GM23248 (cell line): ENCODE measurements at places on chromosomes 2 and 18. TPM values are rescaled to one million over a fixed set of nuclear protein-coding genes. Genes with fewer than 3 reads are reported as not detected.

- no peak overlapping the region for H3K27ac ChIP-seq
- no peaks in the 10 kb centered on the region for H3K36me3 ChIP-seq
- DNase-seq, result peak; percentile 38
Measured at GRCh38 chr2:96374211-96374951, 38.8 kb downstream of the NCAPH start.

Gene TNS1
- total RNA-seq, result 99.3 and 104 TPM in 2 replicates

- no peak overlapping the region for H3K27ac ChIP-seq
- no peak overlapping the region for H3K4me3 ChIP-seq
- peak; percentile 70 for DNase-seq
- H3K27me3 ChIP-seq, result peaks cover 26% of the 10 kb centered on the region
Measured at GRCh38 chr2:239443666-239444567, 43.1 kb upstream of the HDAC4 start.

DNA sequence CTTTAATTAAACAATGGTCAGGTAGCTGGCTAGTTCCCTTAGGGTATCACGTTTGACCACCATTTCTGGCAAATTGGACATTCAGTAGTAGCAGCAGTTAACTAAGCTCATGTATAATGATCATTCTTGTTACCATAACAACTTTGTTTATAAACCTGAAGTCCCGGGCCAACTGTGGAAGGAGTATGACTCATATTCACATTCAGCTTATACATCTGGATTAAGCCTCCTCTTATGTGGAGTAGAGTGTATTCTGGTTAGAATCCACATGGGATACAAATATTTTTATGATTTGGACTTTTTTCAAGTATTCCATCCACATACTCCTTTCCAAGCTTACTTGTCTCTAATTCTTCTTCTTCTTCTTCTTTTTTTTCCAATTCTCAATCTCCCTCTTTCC lies 70.3 kb upstream of the ZSWIM2 start:
- peak; percentile 83 for DNase-seq
- H3K27ac ChIP-seq, result no peak overlapping the region
- H3K36me3 ChIP-seq, result no peaks in the 10 kb centered on the region
- no peaks in the 10 kb centered on the region for H3K27me3 ChIP-seq

- H3K27me3 ChIP-seq, result peaks cover 19% of the 10 kb centered on the region
- no peak overlapping the region for H3K4me3 ChIP-seq
- no peaks in the 10 kb centered on the region for H3K36me3 ChIP-seq
- H3K27ac ChIP-seq, result no peak overlapping the region
- H3K4me1 ChIP-seq, result no peaks in the 10 kb centered on the region
- no peak for DNase-seq
Measured at GRCh38 chr2:121051311-121051710, 233.7 kb downstream of the TFCP2L1 start.

- H3K4me3 ChIP-seq, result peak overlapping the region; percentile 6; the same call in 1 of the 2 replicates
- H3K27me3 ChIP-seq, result no peaks in the 10 kb centered on the region
- peak; percentile 67 for DNase-seq
- no peak overlapping the region for H3K27ac ChIP-seq
Measured at GRCh38 chr2:48734576-48735303, 20.8 kb downstream of the LHCGR start.

Gene MAP4K3
- 32.0 and 44.0 TPM in 2 replicates for total RNA-seq

GRCh38 chr18:76977108-76977621 lies 154.8 kb downstream of the ZNF236 start:
- DNase-seq, result no peak
- H3K4me1 ChIP-seq, result no peaks in the 10 kb centered on the region
- no peaks in the 10 kb centered on the region for H3K36me3 ChIP-seq
- no peaks in the 10 kb centered on the region for H3K27me3 ChIP-seq

DNA sequence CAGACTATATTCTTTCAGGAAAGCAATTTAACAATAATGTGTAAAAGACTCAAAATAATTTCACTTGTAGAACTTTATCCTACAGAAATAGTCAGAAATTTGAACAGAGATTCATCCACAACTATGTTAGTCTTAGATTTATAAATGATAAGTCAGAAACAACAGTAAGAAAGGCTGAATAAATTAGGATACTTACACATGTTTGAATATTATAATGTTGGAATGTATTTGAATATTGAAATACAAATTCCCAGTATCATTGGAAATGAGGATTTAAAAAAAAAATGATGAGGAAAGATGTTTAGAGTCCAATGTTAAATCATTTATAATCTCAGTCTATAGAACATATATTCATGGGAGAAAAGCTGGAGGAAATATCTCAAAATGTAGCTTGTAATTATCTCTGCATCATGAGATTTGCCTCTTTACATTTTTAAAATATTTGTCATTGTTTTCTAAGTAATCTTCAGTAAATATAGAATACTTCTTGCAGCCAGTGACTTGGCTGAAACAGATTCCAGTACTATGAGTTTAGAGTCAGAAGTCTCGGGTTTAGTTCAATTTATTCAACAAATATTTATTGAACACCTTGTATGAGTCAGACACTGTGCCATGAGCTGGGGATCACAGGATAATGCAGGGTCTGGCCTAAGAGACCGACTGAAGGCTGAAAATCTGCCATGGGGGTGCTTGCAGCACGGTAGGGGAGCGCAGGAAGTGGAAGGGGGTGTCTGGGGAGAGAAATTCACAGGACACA lies 32.3 kb downstream of the CXCR4 start:
- H3K27me3 ChIP-seq, result no peaks in the 10 kb centered on the region; the same call in 1 of the 2 replicates
- H3K36me3 ChIP-seq, result no peaks in the 10 kb centered on the region
- H3K27ac ChIP-seq, result no peak overlapping the region
- no peak overlapping the region for H3K4me3 ChIP-seq
- DNase-seq, result no peak

DNA sequence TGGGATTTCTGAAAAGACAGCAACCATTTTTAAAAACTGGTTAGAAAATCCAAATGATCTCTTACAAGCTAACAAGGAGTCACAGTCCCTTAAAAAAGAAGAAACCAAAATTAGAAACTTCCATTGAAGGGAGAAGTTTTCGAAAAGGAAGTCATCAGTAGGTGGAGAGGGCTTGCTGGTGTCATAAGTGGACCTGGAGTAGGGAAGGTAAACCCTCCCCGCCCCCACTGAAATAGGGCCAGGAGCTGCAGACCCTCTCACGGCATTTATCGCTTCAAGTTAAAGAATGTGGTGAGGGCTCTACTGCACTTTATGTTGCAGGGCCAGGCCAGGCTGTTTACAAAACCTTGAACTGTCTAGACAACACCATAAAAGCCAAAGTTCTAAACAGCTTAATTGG lies 2.9 kb downstream of the HOXD11 start:
- peak overlapping the region; percentile 70 for H3K4me3 ChIP-seq
- no peaks in the 10 kb centered on the region for H3K27me3 ChIP-seq
- peaks cover 15% of the 10 kb centered on the region for H3K36me3 ChIP-seq
- H3K4me1 ChIP-seq, result no peaks in the 10 kb centered on the region; the same call in 1 of the 2 replicates
- DNase-seq, result no peak

Gene DPYSL5
- total RNA-seq, result not detected in 2 replicates

- peaks cover 13% of the 10 kb centered on the region for H3K36me3 ChIP-seq
- H3K4me1 ChIP-seq, result peaks cover 1% of the 10 kb centered on the region
- H3K27me3 ChIP-seq, result no peaks in the 10 kb centered on the region
Measured at GRCh38 chr2:223918671-223919134, 26.4 kb downstream of the WDFY1 start.

Gene COL5A2
- 962 and 974 TPM in 2 replicates for total RNA-seq

DNA sequence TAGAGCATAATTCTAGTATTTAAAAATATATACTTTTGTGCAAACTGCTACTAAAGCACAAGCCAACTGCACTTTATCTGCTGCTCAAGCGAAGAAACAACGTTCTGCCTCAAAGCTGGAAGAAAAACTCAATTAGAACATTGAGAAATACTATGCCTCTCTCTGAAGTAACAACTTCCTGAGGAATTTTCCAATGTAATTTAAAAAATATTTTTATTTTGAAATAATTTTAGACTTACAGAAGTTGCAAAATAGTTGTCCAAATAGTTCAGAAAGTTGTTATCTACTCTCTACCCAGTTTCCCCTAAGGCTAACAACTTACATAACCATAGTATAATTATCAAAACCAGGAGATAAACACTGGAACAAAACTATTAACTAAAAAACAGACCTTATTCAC lies 12.3 kb upstream of the POLI start:
- no peak overlapping the region for H3K4me3 ChIP-seq
- peak; percentile 49 for DNase-seq
- H3K27me3 ChIP-seq, result no peaks in the 10 kb centered on the region
- H3K4me1 ChIP-seq, result peaks cover 36% of the 10 kb centered on the region

- peak within 1 kb of the TSS; percentile 88 for H3K27ac ChIP-seq
- H3K4me3 ChIP-seq, result peak within 1 kb of the TSS; percentile 88
- no peaks in the 10 kb centered on the region; the same call in 1 of the 2 replicates for H3K36me3 ChIP-seq
- H3K27me3 ChIP-seq, result no peaks in the 10 kb centered on the region
Measured at GRCh38 chr18:55588111-55588869, at the start of gene TCF4. TSS of gene TCF4 (minus strand) at chr18:55588192. CDS start at chr18:55587116, 1,076 bp downstream.

GRCh38 chr2:151638191-151638933 lies 95.9 kb downstream of the NEB start:
- peak; percentile 3 for DNase-seq
- H3K4me1 ChIP-seq, result no peaks in the 10 kb centered on the region
- H3K36me3 ChIP-seq, result no peaks in the 10 kb centered on the region
- H3K4me3 ChIP-seq, result no peak overlapping the region

DNA sequence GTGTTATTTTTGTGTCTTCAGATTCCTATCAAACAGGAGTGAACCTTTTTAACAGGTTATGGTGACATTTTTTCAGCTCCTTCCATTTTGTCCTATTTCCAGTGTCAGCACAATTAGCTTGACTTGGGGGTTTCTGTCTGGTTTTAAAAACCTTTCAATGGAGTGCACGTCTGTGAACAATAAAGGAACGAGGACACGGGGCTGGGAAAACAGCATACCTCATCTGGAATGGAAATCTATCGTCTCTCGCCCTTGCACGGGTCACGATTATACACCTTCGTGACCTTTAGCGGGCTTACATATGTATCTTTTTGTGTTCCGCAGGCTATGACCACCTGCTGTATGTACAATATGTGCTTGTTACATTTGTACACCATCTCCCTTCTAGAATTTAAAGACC lies 2.3 kb upstream of the ZNF532 start:
- DNase-seq, result no peak
- H3K4me3 ChIP-seq, result peak overlapping the region; percentile 75
- no peaks in the 10 kb centered on the region for H3K36me3 ChIP-seq

DNA sequence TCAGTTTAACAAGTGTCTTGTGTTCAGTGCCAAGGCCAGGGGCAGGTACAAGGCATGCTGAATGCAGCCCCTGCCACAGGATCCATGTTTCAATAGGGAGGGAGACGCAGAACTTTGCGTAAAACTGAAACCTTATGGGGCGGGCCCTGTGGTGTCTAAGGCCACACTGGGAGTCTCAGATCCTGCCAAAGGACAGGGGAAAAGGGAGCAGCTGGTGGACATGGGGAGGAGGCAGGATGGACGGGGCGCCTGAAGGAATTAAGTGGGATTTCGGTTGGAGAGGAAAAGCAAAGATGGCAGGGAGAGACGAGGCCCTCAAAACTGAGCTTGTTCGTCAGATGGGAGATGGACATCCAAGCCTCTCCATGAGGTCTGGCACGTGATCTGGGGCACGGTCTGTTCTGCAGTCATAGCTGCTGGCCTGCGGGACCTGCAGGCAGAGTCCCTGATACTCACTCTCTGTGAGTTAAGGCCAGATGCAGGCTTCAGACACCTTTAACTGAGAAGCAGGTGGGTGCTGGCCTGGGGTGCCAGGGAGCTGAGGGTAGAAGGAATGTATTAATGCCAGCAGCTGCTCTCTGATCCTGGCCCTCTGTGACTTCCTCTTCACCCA lies 48.8 kb downstream of the TCF7L1 start:
- no peaks in the 10 kb centered on the region for H3K27me3 ChIP-seq
- H3K4me3 ChIP-seq, result no peak overlapping the region
- no peaks in the 10 kb centered on the region for H3K36me3 ChIP-seq

Gene CASP10
- 5.1 and 5.2 TPM in 2 replicates for total RNA-seq

Gene SOCS6
- 43.7 and 48.1 TPM in 2 replicates for total RNA-seq

DNA sequence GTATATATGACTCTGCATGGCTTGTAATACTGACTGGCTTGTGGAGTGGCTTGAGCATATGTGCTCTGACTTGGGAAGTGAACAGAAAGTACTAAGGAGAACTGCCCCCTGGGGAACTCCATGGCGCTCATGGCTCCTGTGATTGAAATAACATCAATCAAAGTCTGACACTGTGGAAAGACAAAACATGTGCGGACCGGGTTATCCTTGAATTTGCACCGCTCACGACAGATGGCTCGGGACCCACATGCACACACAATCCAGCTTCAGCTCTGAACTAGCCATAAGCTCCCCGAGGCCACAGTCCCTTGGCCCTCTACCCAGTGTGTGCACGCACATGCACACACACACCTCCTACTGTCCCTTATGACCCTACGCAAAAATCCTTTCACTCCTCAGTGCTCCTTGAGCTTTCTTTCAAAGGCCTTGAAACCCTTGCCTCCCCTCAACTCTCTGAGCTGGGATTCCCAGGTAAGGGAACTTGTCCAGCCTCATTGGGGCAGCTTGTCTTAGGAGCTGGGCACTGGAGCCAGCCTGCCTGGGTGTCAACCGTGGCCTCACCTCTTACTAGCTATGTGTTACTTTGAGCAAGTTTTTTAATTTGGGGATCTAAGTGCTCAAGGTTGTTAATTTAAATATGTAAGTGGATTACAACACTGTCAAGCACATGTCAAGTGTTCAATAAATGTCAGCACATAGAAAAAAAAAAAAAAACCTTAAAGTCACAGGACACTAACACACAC lies 43.6 kb downstream of the MRPS5 start:
- no peak overlapping the region for H3K27ac ChIP-seq
- peaks cover 40% of the 10 kb centered on the region for H3K27me3 ChIP-seq
- H3K36me3 ChIP-seq, result no peaks in the 10 kb centered on the region
- no peak for DNase-seq

DNA sequence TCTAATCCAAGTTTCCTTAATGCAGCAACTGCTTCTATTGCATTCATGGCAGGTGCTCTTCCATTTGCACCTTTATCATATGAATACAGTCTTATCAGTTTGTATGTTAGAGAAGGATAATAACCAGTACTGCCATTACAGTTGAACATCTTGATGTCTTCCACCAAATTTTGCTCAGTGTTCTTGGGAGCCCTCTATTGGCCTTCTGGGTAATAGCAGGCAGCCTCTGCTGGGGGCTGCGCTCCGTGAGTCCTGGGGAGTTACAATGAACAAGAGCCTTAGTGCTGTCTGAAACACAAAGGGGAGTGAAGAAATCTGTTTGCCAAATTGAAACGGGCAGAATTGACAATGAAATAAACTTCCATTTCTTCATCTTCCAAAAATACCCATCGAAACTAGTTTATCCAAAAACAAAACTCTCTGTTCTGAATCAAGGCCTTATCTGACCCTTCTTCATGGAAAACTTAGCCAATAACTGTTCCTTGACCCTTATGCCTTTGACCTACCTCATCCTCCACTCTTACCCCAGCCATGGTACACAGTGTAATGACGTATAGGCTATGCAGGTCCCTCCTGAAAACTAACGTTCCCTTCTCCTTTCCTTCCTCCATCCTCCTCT lies 79.9 kb downstream of the ALK start:
- H3K4me1 ChIP-seq, result peaks cover 9% of the 10 kb centered on the region
- H3K27me3 ChIP-seq, result 0 out of 2 replicates have a peak, but pooled peaks cover 16% of the 10 kb centered on the region
- no peak overlapping the region for H3K4me3 ChIP-seq
- peak; percentile 57 for DNase-seq
- H3K36me3 ChIP-seq, result no peaks in the 10 kb centered on the region

Gene MROH2A
- not detected in 2 replicates for total RNA-seq

GRCh38 chr2:147663153-147663961 lies 181.5 kb upstream of the ACVR2A start:
- H3K27me3 ChIP-seq, result no peaks in the 10 kb centered on the region; the same call in 1 of the 2 replicates
- no peaks in the 10 kb centered on the region for H3K36me3 ChIP-seq
- no peaks in the 10 kb centered on the region for H3K4me1 ChIP-seq
- H3K4me3 ChIP-seq, result no peak overlapping the region
- no peak for DNase-seq
- no peak overlapping the region for H3K27ac ChIP-seq

Gene MAB21L4
- not detected in 2 replicates for total RNA-seq

Gene GALNT3
- total RNA-seq, result 1.1 TPM in 1 of 2 replicates, not detected in the other

Gene KCNG2
- total RNA-seq, result not detected in 2 replicates

- H3K36me3 ChIP-seq, result no peaks in the 10 kb centered on the region
- H3K27me3 ChIP-seq, result no peaks in the 10 kb centered on the region
- no peak for DNase-seq
- H3K27ac ChIP-seq, result no peak overlapping the region
- H3K4me3 ChIP-seq, result no peak overlapping the region
Measured at GRCh38 chr18:54100466-54100865, 124.0 kb downstream of the MBD2 start.
